Chondrocyte (in vitro differentiated cells): ENCODE measurements at places on chromosomes 13 and 19. TPM values are rescaled to one million over a fixed set of nuclear protein-coding genes. Genes with fewer than 3 reads are reported as not detected.

DNA sequence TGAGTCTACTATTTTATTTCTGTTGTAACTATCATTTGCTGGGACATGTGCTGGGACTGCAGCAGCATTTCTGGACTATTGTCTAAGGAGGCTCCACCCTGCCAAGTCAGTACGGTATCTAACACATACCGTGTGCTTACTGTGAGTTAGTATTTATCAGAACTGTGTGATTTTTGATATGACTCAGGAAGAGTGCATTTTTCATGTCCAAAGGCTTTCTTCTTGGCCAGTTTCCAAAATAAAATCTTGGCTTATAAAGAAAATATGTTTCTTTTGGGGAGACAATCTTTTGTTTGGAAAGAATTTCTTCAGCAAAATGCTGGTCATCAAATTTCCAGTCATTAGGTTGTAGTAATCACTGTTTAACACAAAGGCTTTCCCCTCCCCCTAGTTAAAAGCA, 11.6 kb downstream of the PARP4 start:
- no peak for DNase-seq

- no peak for DNase-seq
Measured at GRCh38 chr19:17949956-17950309, 17.0 kb upstream of the KCNN1 start.

DNA sequence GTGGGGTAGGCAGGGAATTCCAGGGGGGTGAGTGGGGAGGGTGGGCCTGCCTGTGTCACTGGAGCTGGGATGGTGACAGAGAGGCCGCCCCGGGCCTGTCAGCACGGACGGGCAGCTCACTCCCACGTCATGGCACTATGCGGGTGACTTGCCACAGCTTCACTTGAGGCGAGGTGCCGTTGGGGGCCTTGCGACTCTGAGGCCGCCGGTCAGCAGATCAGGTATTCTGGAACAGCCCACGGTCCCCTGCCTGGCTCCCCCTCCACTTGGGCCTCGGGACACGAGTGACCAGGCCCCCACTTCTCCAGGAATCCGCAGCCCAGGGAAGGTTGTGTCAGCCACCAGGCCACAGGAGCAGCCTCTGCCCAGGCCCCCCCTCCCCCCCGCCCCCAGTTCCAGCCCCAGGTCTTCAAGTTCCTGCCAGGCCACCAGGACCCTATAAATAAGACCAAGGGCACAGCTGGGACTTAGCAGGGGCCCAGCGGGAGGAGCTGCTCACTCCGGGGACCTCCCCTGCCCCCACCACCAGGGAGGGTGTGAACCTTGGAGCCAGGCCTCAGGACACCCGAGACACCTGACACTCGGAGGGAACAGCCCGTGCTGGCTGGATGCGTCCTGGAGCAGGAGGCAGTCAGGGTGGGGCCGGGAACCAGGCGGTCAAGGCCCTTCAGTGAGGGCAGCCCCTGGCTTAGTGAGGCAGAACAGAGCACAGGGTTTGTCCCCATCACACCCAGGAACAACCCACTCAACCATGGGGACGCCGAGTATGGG, 2.7 kb upstream of the MIDN start:
- DNase-seq, result no peak

Gene LILRA1
- total RNA-seq, result not detected in 3 replicates

Gene PNMA8B
- total RNA-seq, result 2.2 to 5.5 TPM (median 2.5 TPM) in 3 replicates
